ENCODE measurements at places on chromosomes 12 and 14.

GRCh38 chr14:21056520-21057163 lies 980 bp upstream of the RNASE8 start:
- H3K4me1 ChIP-seq: no peaks in the 10 kb centered on the region
- H3K4me3 ChIP-seq: no peak overlapping the region
- no peak for DNase-seq
- H3K27ac ChIP-seq: no peak overlapping the region
- H3K36me3 ChIP-seq: no peaks in the 10 kb centered on the region

DNA sequence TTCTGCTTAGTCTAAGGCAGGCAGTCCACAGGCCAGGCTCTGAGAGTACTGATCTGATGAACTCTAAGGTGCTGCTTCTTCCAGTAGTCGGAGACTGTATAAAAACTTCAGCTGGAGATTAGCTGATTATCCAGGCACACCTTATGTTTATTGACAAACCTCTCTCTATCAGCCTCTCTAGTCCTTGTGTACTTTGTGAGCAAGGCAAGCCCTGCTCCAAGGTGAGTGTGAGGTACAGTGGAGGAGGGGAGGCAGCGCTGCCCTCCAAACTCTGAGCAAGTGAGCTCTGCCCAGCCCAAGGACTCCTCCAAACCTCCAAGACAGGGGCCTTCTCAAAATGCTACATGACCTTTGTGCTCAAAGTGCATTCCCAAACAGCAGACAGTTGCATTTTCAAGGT lies 95.9 kb upstream of the CDKN3 start:
- H3K27me3 ChIP-seq: no peaks in the 10 kb centered on the region
- DNase-seq: no peak
- H3K4me3 ChIP-seq: no peak overlapping the region
- no peaks in the 10 kb centered on the region for H3K4me1 ChIP-seq
- H3K36me3 ChIP-seq: no peaks in the 10 kb centered on the region
- no peak overlapping the region for H3K27ac ChIP-seq

DNA sequence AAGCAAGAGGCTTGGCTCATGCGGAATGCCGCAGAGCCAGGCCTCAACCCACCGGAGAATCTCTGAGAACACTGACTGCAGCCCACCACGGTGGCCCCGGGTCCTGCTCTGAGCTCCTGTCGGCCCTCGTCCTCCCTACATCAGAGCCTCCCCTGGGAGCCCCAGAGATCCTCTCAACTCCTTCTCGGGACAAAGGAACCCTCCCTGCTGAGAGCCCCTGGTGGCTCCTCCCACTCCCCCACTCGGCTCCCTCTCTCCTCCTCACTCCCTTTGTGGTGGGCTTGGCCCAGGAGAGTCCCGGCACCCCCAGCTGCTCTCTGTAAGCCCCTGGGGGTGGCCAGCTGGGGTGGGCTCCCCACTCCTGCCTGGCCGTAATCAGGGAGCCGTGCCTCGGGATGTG lies 11.1 kb upstream of the INF2 start:
- no peaks in the 10 kb centered on the region for H3K27me3 ChIP-seq
- no peaks in the 10 kb centered on the region for H3K36me3 ChIP-seq
- peaks cover 54% of the 10 kb centered on the region for H3K4me1 ChIP-seq
- peak overlapping the region; percentile 68 for H3K4me3 ChIP-seq

- H3K27me3 ChIP-seq: no peaks in the 10 kb centered on the region
- no peak for DNase-seq
- H3K4me1 ChIP-seq: no peaks in the 10 kb centered on the region
- H3K27ac ChIP-seq: no peak overlapping the region
- no peaks in the 10 kb centered on the region for H3K36me3 ChIP-seq
- H3K4me3 ChIP-seq: no peak overlapping the region
Observed at GRCh38 chr12:42284876-42285275, 41.0 kb downstream of the ZCRB1 start.

DNA sequence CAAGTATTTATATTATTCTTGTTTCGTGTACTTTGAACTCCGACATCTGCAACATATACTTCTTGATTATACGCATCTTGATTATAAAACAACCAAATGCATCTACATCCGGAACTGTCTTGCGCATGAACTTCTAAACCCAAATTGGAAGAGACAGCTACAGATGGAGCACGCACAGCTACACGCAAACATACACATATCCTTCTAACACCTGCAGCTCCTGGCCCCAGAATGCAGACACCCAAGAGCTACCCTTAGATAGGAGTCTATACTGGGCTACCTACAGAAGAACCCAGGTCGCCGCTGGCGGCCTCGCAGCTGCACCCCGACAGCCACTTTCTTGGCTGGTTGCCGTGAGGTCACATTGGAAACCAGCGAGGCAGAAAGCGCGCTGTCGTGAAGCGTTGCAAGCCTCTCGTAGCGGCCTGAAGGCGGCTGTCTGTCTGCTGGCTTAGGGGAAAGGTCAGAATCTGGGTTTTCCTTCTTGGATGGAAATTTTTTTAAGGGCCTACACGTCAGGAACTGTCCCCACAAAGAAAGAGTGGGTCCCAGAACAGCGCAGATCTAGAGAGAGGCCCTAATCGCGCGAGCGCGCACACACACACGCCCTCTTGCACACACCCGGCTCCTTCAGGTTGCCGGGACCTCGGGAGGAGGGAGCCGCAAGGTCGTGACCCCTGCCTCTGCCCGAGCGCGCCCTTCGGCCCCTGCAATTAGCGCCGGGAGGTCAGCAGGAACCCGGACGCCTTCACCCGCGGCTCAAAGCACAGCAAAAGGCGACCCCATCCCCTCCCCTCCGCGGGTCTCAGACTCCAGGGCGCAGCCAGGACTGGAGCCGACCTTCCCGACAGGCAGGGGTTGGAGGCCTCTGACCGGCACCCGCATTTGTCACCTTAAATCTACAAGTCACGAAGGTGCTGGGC lies 17.0 kb downstream of the TBX3 start:
- no peak overlapping the region for H3K27ac ChIP-seq
- peaks cover 11% of the 10 kb centered on the region for H3K27me3 ChIP-seq
- H3K36me3 ChIP-seq: no peaks in the 10 kb centered on the region
- no peaks in the 10 kb centered on the region for H3K4me1 ChIP-seq
- no peak for DNase-seq

GRCh38 chr14:68464711-68465110 lies 328.2 kb downstream of the ZFP36L1 start:
- H3K27me3 ChIP-seq: no peaks in the 10 kb centered on the region
- H3K36me3 ChIP-seq: peaks cover 4% of the 10 kb centered on the region
- peak overlapping the region; percentile 96 for H3K27ac ChIP-seq
- no peak overlapping the region for H3K4me3 ChIP-seq
- H3K4me1 ChIP-seq: peaks cover 97% of the 10 kb centered on the region
